Cardiac muscle cell (in vitro differentiated cells and primary cell): ENCODE measurements at places on chromosomes 2 and 18. TPM values are rescaled to one million over a fixed set of nuclear protein-coding genes. Genes with fewer than 3 reads are reported as not detected.

- DNase-seq, result no peak
- no peaks in the 10 kb centered on the region for H3K36me3 ChIP-seq
- no peak overlapping the region for H3K27ac ChIP-seq
- H3K27me3 ChIP-seq, result no peaks in the 10 kb centered on the region
- H3K4me1 ChIP-seq, result peaks cover 32% of the 10 kb centered on the region
Measured at GRCh38 chr2:30424231-30424630, 22.8 kb upstream of the LCLAT1 start.

GRCh38 chr2:8297376-8298231, 384.3 kb upstream of the ID2 start:
- H3K4me3 ChIP-seq, result no peak overlapping the region
- H3K36me3 ChIP-seq, result no peaks in the 10 kb centered on the region
- no peaks in the 10 kb centered on the region for H3K27me3 ChIP-seq
- H3K4me1 ChIP-seq, result no peaks in the 10 kb centered on the region

DNA sequence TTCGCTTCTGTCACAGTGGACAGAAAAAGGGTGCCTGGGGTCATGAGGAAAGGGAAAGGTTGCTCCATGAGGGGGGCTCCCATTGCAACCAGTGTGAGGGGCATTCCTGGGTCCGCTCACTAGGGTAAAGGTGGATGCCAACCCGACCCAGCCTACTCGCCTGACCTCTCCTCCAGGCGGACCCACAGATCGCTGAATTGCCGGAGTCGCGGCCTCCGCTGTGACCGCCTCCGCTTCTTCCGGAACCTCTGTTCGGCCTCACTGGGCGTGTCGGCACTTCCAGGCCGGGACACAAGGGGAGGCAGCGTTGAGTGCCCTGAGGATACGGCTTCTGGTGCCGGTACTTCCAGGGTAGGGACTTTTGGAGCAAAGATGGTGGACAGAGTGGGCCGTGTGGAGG, 57.1 kb downstream of the TRABD2A start:
- H3K4me1 ChIP-seq, result no peaks in the 10 kb centered on the region
- H3K27ac ChIP-seq, result no peak overlapping the region
- no peaks in the 10 kb centered on the region for H3K36me3 ChIP-seq
- H3K27me3 ChIP-seq, result no peaks in the 10 kb centered on the region
- H3K4me3 ChIP-seq, result no peak overlapping the region

The FN1 gene
- 241 and 335 TPM in 2 replicates for total RNA-seq
